DMS79 (cell line): ENCODE measurements at places on chromosomes 1 and 21.

DNA sequence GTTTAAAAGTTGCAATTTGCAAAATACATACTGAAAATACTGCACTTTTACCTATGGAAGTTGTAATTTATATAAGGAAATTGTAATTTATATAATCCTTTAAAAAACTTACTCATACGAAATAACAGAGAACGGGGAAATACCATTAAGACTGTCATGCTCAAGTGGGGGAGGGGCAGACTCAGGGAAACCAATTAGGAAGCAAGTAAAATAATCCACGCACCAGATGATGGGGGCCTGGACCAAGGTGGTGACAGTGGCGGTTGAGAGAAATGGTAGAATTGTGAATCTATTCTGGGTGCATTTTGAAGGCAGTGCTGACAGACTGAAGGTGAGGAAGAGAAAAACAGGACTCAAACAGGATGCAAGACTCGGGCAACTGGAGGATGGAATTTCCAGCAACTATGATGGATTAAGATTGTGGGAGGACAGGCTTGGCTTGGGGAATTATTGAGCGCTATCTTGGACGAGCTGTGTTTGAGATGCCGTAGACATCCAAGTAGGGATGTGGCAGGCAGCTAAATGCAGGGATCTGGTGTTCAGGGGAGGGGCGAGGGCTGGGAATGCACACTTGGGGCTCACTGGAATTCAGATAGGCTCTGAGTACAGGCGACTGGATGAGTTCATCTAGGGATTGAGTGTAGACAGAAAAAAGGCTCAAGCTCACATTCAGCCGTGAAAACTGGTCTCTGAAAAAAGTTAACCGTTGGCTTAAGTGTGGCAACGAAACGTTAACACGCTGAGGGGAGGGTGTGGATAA lies 977 bp downstream of the LCA5L start:
- DNase-seq, result no peak

DNA sequence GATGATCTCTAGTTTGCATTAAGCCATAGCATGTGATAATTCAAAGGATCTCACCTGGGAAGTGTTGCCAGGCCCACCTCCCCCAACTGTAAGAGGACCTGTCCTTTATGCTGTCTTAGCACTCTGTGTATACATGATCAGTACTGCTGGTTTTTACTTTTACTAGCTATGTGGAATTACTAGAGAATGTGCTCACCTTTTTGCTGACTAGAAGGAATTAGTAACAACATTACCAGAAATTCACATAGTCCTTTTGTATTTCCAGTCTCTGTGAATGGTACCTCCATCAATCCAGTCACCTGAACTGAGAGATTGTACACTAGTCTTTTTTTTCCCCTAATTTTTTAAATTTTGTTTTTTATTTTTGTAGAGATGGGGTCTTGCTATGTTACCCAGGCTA lies 46.6 kb downstream of the EEIG2 start:
- DNase-seq, result no peak

GRCh38 chr1:94580367-94581115 lies 39.0 kb upstream of the F3 start:
- no peak for DNase-seq

DNA sequence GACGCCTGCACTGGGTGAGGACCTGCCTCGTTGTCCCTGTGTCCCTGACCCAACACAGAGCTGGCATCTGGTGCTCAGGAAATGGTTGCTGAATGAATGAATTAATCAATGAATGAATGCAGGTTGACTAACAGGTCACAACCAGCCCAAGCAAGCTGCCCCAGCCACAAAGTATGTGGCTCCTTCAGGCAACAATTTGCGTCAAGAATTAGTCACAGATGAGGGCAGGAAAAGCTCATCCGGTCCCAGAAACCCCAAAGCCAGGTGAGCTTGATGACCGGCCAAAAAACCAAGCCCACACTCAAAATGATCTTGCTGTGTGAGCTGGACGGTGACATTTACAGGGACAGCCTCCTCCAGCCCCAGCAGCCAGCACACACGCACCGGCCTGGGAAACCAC lies 40.6 kb upstream of the GPR153 start:
- DNase-seq, result no peak

DNA sequence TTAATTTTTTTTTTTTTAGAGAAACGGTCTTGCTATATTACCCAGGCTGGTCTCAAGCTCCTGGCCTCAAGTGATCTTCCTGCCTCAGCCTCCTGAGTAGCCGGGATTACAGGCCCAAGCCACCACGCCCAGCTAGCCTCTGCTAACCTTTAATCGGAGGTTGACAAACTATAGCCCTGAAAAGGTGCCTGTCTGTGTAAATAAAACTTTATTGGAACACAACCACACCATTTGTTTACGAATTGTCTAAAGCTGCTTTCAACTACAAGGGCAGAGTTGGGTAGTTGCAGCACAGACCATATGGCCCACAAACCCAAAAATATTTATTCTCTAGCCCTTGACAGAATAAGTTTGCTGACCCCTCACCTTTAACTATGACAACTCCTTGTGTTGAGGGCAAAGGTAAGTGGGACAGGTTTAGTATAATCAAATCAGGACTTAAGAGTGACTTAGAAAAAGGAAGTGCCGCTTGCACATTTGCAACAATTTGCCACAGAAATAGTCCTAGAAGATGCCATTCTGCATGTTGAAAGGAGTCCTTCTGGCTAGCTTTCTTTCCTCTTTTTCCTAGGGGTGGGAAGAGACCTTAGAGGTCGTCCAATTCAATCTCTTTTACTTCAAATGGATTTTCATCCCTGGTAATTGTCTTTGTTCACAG lies 16.4 kb downstream of the RGS8 start:
- no peak for DNase-seq

GRCh38 chr1:246537887-246538286 lies 28.2 kb downstream of the TFB2M start:
- no peak for DNase-seq

- DNase-seq, result no peak
Observed at GRCh38 chr1:117657031-117657430, 51.2 kb downstream of the TENT5C start.

DNA sequence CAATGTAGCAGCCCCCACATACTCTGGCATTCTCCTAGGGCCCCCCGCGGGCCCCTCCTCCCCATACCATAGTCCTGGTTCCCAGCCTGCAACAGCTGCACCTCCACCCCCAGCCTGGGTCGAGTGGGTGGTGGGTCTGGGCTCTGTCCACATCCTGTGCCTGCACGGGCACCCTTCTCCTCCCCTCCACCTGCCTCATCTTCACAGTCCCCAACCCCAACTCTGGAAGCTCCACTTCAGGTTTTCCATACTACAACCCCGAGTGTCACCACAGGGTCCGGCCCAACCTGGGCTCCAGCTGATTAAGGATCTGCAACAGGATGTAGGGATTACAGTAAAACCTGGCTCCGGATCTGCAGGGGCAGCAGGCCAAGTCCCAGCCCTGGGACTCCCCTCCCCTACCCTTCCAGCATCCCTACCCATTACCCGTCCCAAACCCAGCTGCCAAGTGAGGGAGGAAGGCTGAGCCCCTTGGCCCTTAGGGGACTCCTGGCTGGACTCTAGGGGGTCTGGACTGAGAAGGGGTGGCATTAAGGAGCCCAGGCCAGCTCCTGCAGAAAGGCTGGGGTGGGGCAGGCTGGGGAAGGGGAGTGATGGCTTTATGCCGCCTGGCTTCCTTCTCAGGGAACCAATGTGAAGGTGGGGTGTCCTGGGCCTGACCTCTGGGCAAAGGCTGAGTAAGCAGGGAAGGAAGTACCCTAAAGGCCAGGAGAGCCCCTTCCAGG lies 116.8 kb downstream of the CASZ1 start:
- peak; percentile 44 for DNase-seq

- DNase-seq, result no peak
Observed at GRCh38 chr1:35038723-35039122, 7.0 kb upstream of the ZMYM6 start.

- DNase-seq, result no peak
Observed at GRCh38 chr1:84339503-84339902, 38.0 kb downstream of the SAMD13 start.

- no peak for DNase-seq
Observed at GRCh38 chr1:59290193-59290949, 6.5 kb upstream of the FGGY start.

DNA sequence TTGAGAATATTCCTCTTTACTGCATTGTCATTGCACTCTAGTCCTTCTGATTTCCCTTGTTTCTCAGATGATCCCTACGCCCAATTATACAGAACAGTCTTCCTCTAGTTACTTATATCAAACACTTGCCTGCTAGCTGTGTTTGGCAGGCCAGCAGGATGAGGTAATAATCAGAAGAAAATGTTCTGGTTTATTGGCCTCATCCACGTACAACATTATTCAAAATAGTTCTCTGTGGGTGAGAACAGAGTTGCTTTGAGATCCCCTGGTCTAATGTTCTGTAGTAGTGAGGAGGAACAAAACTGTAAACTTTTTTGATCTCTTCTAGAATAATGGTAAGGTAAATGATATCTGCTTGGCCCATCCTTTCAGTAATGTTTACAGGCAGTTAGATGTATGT lies 22.3 kb upstream of the C1orf105 start:
- no peak for DNase-seq

GRCh38 chr1:154398141-154398540 lies 7.0 kb upstream of the IL6R start:
- no peak for DNase-seq

GRCh38 chr1:47147047-47147785 lies 10.0 kb downstream of the CYP4A22 start:
- DNase-seq, result no peak

- no peak for DNase-seq
Observed at GRCh38 chr1:194039578-194039977, 853.2 kb upstream of the B3GALT2 start.

DNA sequence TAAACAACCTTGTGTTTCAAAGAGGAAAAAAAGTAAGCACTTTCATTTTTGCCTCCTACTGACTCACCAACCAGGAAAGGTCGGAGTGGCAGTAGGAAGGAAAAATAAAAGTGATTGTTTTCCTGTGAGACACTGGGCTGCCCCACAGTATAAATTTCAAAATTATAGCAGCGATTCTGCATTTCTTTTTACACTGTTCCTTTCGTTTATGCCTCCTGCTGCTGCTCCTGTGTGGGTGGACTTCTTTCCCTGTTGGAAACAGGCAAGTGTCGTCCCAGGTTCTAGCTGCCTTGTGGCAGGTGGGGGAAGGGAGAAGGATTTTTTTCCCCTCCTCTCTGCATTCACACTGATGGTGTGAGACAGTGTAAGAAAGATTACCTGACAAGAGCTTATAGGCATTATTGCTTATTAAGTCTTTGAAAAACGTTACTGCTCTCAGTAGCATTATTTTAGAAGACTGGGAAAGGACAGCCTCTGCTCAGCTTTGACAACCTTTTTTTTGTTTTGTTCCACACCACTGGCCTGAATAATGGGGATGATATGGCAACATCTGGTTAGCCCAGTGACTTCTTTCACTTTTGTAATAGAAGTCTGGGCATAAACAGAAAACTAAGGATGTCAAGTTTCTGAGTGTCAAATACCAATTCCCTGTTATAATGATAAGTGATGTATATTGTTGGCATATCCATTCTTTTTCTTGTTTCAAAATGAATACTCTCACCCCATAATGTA lies 77.9 kb downstream of the NEK7 start:
- DNase-seq, result no peak

GRCh38 chr1:178933105-178933561 lies 62.3 kb upstream of the ANGPTL1 start:
- no peak for DNase-seq

DNA sequence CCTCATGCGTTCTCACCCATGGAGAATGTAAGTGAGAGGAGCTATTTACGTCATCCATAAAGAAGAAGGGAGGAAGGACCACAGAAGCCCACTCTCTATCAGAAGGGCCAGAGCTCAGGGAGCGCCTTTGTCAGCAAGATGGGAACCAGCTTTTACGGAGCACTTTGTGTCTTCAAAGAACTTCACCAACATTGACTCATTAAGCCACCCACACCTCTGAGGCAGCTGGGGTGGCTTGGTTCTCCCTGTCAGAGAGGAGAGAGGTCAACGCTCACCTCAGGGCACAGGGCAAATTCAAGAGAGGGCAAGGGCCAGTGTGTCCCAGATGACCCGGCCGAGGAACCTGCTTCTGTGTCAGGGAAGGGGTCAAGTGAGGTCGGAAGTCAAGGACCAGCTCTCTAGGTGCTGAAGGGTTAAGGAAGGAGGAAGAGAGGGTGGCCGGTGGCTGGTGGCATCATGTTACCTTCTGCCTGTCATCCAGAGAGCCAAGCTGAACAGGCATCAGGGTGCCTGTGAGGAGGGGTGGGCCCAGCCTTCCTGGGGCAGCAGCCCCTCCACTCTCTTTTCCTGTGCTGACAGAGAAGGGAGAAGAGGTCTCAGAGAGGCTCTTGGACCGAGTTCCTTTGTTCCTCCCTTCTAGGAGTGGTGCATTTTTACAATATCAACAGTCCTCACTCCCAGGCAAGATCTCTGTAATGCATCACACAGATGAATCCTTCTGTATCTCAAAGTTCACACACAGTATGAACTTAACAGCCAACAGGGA lies 109.0 kb downstream of the ETS2 start:
- peak; percentile 7 for DNase-seq

- DNase-seq, result no peak
Observed at GRCh38 chr1:169271098-169271497, 96.5 kb downstream of the NME7 start.

DNA sequence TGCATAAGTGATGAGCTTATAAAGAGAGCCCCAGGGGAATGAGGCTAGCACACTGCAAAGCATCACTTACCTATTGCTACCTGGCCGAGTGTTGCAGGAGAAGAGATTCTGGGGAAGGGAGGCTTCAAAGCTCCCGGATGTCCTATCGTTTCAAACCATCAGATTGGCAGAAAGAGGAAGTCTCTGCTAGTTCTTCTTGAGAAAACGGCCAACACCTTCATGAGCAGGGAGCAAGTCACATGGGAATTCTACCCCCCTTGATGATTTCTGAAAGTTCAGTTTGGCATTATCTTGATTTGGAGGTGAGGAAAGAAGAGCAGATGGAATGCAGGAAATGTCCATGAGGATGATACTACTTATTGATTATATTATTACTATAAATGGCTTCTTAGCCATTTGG lies 16.2 kb downstream of the SYF2 start:
- no peak for DNase-seq

- no peak for DNase-seq
Observed at GRCh38 chr1:87897481-87897880, 568.8 kb downstream of the LMO4 start.

DNA sequence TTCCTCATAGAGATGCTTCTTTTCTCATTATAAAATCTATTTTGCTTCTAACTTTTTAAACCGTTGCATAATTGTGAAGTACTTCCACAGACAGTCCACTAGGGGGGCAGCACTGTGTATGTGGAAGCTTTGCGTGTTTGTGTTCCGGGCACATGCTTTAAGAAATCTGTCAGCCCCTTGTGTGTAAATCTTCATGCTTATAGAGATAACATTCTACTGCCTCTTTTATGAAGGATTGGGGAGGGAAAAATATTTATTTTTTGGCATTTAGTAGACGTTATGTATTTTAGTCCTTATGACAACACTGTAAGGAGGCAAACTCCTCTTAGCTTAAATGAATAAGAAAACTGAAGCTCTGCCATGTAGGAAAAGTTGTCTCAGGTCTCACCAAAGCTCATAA lies 157.3 kb upstream of the PTGFR start:
- DNase-seq, result no peak

GRCh38 chr1:157941939-157942338 lies 51.5 kb upstream of the KIRREL1 start:
- DNase-seq, result no peak
